HepG2 (cell line): ENCODE measurements at places on chromosomes 7 and 10.

GRCh38 chr7:96235281-96235680 lies 86.6 kb downstream of the SLC25A13 start:
- no peak for DNase-seq

DNA sequence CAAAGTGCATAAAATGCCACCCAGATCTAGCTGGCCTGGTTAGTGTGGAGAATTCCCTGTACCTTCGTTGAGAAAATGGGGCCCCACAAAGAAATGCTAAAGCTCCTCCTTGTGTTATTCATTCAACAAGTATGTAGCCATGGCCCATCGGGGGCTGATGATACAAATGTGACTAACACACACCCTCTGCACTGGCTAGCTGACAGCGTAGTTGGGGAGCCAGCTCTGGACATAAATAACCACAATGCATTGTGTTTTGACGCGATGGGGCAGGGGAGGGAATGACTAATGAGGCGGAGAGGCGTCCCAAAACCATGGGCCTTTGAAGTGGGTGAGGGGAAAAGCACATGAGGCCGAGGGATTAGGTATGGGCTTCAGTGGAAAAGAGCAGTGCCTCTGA lies 28.2 kb upstream of the ASL start:
- no peak for DNase-seq

DNA sequence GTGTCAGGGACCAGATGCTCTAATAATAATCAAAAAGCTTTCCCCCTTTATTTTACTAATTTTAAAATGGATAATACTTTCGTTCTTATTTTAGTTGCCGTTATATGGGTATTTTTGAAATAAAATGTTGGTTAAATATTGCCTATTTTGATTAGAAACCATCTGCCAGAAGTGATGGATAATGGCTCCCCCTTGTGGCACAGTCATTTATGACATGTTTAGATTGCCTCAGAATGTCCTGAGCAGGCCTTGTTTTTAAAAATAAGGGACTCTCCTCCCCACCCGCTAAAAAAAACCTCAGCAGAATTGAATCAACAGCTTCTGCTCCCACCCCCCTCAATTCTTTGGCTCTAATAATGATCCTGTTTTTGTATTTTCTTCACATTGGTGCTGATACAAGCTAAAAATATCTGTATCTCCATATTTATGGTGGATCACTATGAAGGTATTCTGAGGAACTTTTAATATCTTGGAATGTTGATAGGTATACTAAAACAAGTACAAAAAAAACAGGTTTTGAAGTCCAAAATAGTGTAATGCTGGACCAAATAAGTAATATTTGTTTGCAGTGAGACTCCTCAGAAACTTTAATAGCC lies 38.8 kb downstream of the TMEM60 start:
- peak; percentile 57 for DNase-seq

GRCh38 chr10:89921403-89921802 lies 220.0 kb downstream of the KIF20B start:
- no peak for DNase-seq

GRCh38 chr10:47400786-47401185 lies 16.7 kb upstream of the ZNF488 start:
- no peak for DNase-seq

- DNase-seq = no peak
Observed at GRCh38 chr10:49661140-49661856, 18.2 kb upstream of the C10orf53 start.

DNA sequence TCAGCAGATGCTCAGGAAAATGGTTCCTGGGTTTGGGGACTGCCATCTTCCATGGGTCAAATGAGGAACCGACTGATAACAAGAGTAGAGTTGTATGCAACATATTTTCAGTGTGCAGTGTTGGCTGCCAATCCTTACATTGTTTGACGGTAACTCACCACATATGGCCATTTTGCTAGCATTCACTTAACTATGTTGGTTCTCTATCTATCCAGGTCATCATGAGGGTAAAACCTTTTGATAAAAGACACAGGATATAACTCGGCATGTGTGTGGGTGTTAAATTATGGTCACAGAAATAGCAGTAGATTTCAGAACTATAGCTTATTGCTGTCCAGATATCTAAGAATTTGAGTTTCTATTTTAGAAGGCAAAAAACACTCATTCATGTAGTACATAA lies 140.7 kb upstream of the AOAH start:
- no peak for DNase-seq

- DNase-seq = no peak
Observed at GRCh38 chr10:10256860-10257259, 760.8 kb upstream of the CELF2 start.

DNA sequence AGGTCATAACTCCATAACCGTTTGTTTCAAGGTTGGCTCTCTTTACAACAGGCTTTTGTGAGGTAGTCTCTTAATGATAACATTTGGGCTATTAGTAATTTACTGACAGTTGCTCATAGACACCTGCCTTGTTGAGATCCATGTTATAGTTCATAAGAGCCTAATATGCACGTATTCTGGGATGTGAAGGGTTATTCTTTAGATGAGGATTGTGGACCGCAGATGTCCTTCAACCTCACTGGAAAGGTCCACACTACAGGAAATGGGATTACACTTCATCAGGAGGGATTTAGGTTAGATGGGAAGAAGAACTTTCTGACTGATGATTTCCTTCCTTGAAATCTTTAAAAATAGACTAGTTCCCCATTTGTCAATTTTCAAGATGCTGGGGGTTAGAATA lies 62.8 kb downstream of the SAMD9 start:
- DNase-seq = no peak

DNA sequence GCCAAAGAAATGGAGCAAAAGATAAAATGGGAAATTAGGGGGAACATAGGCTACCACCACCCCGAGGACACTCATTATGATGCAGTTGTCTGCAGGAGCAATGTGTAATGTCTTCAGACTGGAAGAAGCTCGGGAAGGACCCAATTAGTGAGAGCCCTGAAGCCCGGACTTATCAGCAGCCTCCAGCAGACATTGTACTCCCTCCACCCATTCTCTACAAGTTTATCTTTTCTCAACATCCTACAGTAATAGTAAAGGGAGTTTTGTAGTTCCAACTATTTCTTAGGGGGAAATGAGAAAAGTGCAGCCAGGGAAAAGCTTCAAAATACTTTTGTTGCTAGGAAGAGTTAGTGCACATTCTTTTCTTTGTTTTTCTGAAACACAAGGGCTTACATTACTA lies 657.3 kb upstream of the COBL start:
- no peak for DNase-seq

DNA sequence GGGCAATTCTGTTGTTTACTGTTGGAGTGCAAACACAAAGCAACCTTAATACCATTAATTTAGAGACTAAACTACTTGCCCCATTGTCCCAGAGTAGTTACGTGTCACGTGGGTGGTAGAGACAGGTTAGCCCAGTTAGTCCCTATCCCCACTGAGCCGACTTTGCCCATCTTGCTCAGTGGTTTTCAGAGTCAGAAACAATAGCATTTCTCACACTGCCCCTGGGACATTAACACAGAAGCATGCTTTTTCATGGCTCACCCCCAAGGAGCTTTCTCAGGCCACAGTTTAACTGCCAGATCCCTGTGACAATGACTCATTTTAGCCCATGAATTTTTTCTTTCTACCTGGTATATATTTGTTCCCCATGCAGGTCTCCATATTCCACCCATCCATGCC lies 271.0 kb downstream of the POU6F2 start:
- DNase-seq = no peak

GRCh38 chr7:132450696-132451095 lies 125.6 kb downstream of the PLXNA4 start:
- no peak for DNase-seq

DNA sequence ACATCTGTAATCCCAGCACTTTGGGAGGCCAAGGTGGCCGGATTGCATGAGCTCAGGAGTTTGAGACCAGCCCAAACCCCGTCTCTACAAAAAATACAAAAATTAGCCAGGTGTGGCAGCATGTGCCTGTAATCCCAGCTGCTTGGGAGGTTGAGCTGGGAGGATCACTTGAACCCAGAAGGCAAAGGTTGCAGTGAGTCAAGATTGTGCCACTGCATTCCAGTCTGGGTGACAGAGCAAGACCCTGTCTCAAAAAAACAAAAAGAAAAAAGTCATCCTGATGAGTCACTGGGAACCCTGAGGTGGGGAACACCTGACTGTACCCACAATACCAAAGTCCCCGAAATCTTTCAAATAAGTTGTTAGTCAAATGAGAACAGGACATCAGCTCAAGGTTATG lies 80.0 kb downstream of the NEBL start:
- DNase-seq = no peak

GRCh38 chr10:16952610-16953009 lies 135.4 kb upstream of the RSU1 start:
- no peak for DNase-seq

- DNase-seq = no peak
Observed at GRCh38 chr7:26141077-26141476, 10.9 kb upstream of the NFE2L3 start.

- DNase-seq = no peak
Observed at GRCh38 chr10:48455055-48455391, 148.5 kb downstream of the MAPK8 start.

GRCh38 chr7:107469929-107470328 lies at the start of gene GPR22:
GPR22 (plus strand) TSS chr7:107470057; CDS start chr7:107474061, 4,004 bp downstream.
- DNase-seq = no peak

- no peak for DNase-seq
Observed at GRCh38 chr10:60123668-60124067, 217.3 kb upstream of the CCDC6 start.

DNA sequence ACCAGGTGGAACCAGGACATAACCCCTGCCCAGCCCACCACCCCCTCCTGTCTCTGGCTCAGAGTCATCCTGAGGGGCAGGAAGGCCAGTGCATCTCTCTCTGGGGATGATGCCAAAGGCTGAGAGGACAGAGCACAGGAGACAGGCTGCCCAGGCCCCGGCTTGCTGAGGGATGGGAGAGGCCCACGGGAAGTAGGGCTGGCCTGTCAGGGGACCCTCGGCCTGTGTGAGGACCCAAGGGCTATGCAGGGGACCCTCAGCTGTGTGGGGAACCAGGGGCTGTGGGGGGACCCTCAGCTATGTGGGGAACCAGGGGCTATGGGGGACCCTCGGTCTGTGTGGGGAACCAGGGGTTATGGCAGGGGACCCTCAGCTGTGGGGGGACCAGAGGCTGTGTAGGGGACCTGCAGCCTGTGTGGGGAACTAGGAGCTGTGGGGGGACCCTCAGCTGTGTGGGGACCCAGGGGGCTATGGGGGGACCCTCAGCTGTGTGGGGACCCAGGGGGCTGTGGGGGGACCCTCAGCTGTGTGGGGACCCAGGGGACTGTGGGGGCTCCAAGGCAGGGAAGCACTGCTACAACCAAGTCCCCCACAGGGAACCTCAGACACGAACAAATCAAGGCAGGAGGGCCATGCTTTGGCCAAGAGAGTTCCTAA lies 27.7 kb downstream of the EBF3 start:
- DNase-seq = no peak

- no peak for DNase-seq
Observed at GRCh38 chr10:22317076-22317370, 835 bp downstream of the COMMD3 start.
